AG10803 (cell line): ENCODE measurements at places on chromosomes 4 and X.
A peak's percentile ranks its signal among the peaks of the same experiment; 100 is the strongest.

DNA sequence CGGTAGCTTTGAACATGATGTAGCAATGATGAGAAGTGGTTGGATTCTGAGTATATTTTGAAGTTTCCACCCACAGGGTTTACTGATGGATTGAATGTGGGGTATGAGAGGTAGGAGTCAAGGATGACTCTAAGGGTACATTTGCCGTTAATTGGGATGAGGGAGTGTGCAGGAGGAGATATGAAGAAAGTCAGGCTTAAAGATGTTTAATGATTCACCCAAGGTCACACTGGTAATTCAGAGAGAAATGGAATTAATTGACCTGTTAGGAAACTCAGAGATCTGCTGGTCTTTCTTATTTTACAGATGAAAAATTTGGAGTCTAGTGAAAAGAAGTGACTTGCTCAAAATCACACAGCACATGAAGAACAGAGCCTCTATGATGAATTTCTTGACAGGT lies 390.7 kb downstream of the GBA3 start:
- DNase-seq, result no peak

DNA sequence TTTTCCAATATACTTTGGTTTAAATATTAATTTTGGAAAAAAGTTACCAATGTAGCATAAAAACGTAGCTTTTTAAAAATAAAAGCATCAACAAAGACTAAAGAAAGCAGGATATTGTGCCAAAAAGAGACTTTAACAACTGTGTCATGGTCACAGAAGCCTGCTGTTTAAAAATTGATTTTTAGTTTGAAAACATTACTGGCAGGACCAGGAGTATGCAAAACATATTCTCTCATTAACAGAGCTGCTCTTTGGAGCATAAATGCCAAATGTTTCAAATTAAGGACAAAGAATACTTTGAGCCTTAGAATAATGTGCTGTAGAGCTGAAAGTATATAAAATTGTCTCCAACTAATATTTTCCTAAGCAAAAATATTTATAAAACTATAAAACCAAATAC lies 279.0 kb downstream of the ARAP2 start:
- no peak for DNase-seq

DNA sequence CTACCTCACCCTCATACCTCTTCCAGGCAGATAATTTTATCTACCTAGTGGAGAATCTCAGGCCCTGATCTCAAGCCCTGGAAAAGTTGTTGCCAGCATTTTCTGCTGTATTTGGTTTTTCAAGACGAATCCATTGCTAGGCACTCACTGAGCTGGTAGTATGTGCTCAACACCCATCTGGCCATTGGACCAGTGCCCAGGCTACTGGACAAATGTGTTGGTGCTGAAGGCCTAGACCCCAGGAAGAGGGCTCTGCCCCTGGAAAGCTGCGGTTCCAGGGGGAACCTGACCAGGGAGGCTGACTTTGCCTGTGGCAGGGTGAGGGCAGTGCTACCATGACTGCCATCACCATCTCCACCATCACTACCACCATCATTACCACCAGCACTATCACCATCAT lies 72.4 kb downstream of the PSAPL1 start:
- DNase-seq, result no peak

- DNase-seq, result no peak
Measured at GRCh38 chr4:98609934-98610333, 48.5 kb downstream of the TSPAN5 start.

- DNase-seq, result peak; percentile 82
Measured at GRCh38 chrX:151754047-151754429, 19.5 kb downstream of the CNGA2 start.

GRCh38 chr4:102675141-102675540 lies 85.6 kb downstream of the MANBA start:
- peak; percentile 13 for DNase-seq

DNA sequence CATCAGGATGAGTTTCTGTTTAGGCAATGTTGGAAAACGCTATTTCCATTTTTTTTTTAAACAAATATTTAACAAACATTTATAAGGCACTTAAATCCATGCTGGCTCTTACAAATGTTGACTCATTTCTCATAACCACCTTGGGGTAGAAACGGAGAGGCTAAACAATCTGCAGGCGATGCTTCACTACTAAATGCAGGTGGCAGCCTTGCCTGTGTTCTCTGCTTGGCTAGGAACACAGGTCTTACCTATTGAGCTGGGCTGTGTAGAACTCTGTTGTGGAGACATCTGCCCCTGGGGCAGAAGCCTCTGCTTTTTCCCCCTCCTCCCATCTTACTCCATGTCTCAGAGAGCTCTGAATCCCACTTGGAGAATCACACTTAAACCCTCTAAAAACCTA lies 1.4 kb upstream of the CXCL1 start:
- DNase-seq, result no peak

- no peak for DNase-seq
Measured at GRCh38 chr4:80184825-80185756, 12.2 kb upstream of the PRDM8 start.

GRCh38 chr4:93870876-93871458 lies 42.4 kb downstream of the ATOH1 start:
- no peak for DNase-seq

DNA sequence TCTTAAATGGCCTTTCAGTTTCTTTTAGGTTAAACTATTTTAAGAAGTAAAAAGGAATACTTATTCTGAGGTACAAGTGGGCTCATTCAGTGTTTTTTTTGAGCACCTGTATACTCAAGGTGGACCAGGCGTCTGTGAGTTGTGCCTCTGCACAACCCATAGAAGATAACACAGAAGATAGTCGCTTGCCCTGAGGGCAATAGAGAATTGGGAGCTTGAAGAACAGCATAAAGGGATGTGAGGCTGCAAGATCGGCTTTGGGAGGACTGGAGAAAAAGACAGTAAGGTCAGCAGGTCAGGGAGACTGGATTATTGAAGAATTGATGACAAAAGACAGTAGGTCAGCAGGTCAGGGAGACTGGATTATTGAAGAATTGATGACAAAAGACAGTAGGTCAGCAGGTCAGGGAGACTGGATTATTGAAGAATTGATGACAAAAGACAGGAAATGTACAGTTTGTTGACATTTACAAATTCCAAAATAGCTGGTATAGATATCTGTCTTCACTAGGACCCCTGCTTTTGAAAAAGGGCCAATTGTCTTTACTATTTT lies 3.1 kb downstream of the CPE start:
- DNase-seq, result no peak

- no peak for DNase-seq
Measured at GRCh38 chr4:100075486-100076270, 114.6 kb downstream of the DDIT4L start.

- DNase-seq, result no peak
Measured at GRCh38 chr4:53917729-53918128, 146.7 kb downstream of the CHIC2 start.

DNA sequence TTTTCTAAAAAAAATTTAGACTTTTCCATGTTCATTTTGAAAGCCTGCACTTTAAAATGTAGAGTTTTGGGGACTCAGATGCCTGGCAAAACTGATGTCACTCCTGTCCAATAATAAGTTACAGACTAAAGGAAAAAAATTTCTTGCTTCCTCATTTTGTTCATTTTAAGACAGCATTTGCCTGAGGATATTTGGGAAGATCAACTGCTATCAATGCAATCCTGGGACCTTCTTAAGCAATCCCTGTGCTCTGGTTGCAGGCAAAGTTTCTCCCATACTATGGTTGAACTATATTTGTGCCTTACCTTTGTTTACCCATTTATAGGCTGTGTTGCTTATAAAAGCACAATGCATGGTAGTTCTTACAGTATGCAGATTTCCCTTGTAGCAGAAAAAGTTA lies 280.4 kb downstream of the CFAP47 start:
- no peak for DNase-seq

DNA sequence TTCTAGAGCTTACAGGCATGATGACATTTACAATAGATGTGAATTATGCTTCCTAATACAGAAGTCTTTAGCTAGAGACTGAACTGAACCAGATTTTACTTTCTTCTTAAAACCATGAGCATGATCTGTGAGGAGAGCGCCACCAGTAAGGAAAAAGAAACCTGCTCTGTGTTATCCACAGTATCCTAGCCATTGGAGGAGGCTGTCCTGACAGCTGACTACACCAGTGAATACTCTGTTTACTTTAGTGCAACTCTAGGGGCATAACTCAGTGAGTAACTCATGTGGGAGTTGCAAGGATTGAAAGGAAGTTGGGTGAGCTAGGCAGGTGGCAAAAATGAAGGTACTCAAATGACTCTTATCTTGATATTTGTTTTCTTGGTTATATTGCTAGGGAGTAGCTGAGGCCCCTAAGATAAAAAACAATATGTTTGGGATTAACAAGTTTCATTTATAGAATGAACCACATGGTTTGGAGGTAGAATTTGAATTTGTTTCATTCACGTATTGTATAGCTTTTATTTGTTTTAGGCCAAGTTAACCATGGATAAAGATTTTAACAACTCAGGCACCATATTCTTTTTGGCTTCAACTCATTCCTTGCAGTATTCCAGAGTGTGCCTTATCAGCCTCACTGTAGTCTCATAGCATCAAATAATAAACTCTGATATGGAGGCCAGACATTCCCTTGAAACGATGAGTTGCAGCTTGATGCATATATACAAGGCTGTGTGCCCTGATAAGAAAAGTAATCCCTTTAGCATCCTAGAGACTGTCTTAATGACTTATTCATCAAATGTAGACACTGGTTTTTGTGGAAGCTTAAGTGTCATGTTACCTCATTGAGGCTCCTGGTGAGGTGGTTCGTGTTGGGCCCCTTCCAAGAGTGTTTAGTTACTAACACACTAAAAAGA lies 2.5 kb downstream of the BMP3 start:
- no peak for DNase-seq

GRCh38 chrX:12770440-12770839 lies 20.8 kb upstream of the PRPS2 start:
- DNase-seq, result peak; percentile 22

DNA sequence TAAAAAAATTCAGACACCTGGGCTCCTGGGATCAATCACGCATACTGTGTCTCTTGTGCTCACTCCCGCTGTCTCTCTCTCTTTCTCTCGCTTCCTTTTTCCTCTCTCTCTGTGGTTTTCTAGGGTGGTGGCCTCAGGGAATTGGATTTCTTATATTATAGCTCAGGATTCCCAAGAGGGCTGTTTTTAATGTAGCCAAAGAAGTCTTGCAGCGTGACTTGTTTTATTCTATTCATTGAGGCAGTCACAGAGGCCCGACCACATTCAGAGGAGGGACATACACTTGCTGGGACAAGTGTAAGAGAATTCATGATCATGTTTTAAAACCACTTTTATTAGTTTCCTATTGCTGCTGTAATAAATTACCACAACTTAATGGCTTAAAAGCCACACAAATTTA lies 59.4 kb downstream of the HPF1 start:
- no peak for DNase-seq

GRCh38 chrX:68186552-68187262 lies 246.6 kb downstream of the OPHN1 start:
- DNase-seq, result peak; percentile 8

- no peak for DNase-seq
Measured at GRCh38 chrX:30787012-30787411, 102.0 kb downstream of the TAB3 start.

DNA sequence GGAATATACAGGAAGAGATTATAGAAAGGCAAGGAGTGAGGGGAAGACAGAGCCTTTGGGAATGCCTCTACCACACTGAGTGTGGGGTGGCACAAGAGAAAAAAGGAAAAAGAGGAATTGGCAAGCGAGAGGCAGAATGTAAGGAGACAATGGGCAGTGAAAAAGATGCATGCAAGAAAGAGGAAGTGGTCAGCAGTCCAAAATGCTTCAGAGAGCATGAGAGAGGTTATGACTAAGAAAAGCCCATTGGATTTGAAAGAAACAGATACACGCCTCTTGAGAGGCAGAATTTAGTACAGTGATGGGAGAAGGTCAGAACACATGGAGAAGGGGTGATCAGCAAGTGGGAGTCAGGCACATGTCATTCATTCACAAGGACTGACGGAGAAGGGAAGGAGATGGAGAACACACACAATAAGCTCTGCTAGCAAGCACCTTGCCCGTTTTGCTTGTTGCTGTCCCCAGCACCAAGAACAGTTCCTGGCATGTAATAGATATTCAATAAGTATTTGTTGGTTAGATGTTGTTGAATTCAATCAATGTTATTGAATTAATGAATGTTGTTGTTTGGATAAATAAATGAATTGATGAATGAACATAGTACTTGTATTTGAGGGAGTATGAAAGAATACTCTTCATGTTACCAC lies 6.3 kb downstream of the DCHS2 start:
- DNase-seq, result no peak

GRCh38 chr4:19403786-19404370 lies 847.8 kb upstream of the SLIT2 start:
- DNase-seq, result no peak

GRCh38 chr4:117385526-117385925 lies 300.1 kb upstream of the TRAM1L1 start:
- DNase-seq, result no peak

- no peak for DNase-seq
Measured at GRCh38 chrX:39639871-39640270, 457.9 kb downstream of the BCOR start.

DNA sequence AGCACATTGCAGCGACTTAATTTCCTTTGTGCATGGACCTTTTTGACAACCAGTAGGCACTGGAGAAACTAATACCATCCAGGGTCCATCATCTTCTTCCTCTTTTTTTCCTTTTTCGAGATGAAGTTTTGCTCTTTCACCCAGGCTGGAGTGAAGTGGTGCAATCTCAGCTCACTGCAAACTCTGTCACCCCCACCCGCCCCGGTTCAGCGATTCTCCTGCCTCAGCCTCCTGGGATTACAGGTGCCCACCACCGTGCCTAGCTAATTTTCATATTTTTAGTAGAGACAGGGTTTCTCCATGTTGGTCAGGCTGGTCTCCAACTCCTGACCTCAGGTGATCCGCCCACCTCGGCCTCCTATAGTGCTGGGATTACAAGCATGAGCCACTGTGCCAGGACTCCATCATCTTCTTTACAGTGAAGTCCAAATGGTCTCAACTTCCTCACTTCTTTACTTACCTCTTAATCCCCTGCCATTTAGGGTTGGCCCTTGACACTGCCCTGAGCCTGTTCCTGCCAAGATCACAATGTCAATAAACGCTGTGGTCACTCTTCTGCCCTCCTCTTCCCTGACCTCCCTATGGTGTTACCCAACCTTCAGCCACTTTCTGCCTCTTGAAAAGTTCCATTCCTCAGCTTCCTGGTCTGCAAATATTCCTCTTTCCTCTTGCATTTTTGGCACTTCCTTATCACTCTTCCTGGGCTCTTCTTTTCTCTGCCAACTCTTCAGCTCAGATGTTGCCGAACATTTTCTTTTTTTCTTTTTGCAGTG lies 119.8 kb upstream of the SLC34A2 start:
- no peak for DNase-seq

DNA sequence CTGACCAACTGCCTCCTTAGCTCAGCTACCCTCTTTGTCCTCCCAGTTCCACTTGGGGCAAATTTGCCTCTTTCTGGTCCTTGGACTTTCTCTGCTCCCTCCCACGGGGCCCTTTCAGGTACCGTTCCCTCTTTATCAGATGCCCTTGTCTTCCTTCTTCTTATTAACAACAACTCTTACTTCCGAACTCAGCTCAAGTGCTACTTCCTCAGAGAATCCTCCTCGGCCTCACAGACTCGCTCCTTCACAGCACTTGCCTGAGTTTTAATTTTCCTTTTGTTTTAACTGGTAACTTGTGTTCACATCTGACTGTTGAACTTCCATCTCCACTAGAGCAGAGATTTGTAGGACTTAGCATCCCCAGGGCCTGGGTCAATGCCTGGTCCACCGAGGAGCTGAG lies 85.7 kb downstream of the CLNK start:
- DNase-seq, result no peak

- DNase-seq, result peak; percentile 82
Measured at GRCh38 chr4:113436360-113436759, 325.2 kb downstream of the CAMK2D start.
